ENCODE measurements at places on chromosomes 11 and 22.

- no peak for DNase-seq
Measured at GRCh38 chr11:13364388-13364787, 86.8 kb downstream of the BMAL1 start.

- DNase-seq, result no peak
Measured at GRCh38 chr11:69002570-69003231, 10.3 kb downstream of the MRGPRF start.

- no peak for DNase-seq
Measured at GRCh38 chr11:129861702-129862522, 33.5 kb downstream of the NFRKB start.

DNA sequence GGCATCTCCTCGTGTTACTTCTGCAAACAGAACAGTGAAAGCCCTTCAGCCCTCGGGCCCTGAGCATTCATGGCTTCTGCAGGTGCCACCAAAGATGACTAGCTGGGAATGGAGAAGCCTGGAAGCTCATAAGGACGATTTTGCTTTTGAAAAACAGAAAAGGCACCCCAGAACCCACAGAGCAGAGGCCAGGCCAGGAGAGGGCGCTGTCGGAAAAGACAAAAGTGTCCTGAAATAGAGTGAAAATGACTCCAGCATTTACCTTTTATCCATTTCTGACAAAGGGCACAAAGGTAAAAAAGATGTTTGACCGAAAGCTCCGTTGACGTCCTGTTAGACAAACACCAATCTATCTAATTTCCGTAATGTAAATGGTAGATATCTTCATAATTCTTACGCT, 37.6 kb downstream of the ZNF195 start:
- peak; percentile 52 for DNase-seq

DNA sequence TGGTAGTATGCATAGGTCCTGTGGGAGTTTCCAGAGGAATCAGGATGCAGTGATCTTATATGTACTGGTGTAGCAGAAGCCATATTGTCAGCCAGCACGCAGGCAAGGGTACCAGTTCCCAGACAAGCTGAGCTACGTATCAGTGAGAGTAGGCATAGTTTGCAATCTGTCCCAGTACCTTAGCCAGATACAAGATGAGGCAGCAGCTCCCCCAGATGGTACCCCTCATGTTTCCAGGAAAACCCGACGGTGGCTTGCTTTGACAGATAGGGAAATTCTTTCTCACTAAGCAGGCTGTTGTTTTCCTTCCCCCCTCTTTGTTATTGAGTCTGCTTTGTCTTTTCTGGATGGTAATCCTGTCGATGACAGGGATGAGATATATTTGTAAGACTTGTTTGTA, 109.7 kb upstream of the RRM1 start:
- no peak for DNase-seq

GRCh38 chr11:17652556-17652955, 66.8 kb upstream of the MYOD1 start:
- DNase-seq, result no peak

- DNase-seq, result no peak
Measured at GRCh38 chr22:32587449-32587848, 112.8 kb downstream of the FBXO7 start.

- no peak for DNase-seq
Measured at GRCh38 chr11:68355471-68355870, 43.1 kb downstream of the LRP5 start.

DNA sequence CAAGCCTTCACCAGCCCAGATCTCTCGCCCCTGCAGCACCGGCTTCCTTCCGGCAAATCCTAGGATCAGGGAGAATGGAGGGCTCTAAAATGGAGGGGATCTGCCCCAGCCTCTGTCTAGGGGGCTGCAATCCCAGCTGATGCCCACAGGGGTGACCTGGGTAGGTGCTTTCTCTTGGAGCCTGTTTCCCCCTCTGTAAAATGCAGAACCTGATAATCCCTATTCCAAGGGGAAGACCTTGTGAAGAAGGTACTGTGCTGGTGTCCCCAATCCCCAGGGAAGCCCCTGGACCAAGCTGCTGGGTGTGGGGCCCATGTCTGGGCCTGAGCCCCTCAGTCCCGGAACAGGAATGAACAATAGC, 2.8 kb downstream of the EMID1 start:
- DNase-seq, result no peak

DNA sequence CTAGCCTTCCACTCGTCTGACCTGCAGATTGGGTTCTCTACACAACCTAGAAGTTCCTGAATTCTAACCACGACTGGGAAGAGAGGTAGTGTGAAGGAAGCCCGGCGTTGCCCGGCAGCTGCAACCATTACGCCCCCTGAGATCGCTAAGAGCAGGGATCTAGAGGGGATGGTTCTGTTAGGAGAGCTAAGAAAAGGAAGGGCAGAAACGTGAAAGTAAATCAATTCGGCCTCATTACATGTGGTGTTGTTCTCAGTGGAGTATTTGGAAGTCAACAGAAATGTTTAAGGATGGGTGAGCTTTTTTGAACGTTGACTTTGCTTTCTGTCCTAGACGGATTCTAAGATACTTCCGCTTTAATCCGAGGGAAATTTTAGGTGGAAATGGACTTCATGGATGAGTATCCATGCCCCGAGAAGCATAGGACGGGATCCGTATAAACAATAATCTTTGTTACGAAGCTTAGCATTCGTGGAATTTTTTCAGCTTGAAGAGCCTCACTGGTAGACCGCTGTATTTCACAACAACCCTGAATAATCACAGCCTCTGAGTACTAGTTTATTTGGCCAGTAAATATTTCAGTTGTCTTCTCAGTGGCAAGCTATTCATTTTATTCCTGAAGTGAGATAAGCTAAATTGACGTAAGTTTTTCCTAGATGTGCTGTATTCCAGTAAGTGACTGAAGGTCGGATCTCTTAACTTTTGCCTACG, 629 bp downstream of the ATP5MG start:
- DNase-seq, result no peak

- DNase-seq, result no peak
Measured at GRCh38 chr11:125300791-125301218, 136.3 kb downstream of the PKNOX2 start.

GRCh38 chr22:30196141-30196879, 50.2 kb downstream of the LIF start:
- DNase-seq, result peak; percentile 14

DNA sequence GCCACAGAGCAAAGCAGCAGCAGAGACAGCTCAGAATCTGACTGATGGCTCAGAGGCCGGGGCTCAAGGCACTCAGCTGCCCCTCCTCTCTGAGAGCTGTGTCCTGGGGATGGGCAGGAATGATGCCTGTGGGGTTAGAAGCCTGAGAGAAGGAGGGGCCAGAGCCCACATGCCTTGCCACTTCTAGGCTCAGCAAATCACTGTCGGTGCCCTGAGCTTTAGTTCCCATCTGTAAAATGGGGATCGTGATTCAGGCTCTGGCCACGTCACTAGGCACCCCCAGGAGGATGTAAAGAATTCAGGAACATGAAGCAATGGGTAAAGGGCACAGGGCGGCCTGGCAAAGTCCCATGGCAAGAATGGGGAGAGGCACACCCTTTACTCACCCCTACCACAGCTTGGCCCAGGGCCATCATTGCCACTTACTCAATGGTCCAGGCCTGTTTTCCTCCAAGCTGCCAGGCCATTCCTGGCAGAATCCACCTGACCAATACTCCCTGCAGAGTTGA, 3.4 kb upstream of the CDC42EP2 start:
- DNase-seq, result no peak

GRCh38 chr11:109425554-109425953, 3.6 kb downstream of the C11orf87 start:
- no peak for DNase-seq

DNA sequence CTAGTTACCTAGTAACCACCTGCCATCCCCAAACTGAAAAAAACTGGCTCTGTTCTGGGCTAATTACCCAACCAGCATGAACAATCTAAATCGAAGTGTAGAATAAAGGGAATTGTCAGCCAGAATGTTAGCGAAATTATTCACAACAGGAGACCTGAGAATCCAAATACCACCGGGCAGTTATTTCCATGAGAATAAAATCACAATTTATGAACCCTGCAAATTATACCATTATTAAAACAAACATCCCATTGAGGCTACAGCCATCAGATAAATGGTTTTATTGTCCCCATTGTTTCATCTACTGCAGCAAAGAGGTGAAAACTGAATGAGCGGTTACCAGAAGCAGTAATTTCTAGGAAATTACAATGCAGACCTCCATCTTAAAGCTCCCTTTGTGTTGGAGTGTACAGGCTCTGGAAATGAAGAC, 21.7 kb downstream of the FAM168A start:
- no peak for DNase-seq

DNA sequence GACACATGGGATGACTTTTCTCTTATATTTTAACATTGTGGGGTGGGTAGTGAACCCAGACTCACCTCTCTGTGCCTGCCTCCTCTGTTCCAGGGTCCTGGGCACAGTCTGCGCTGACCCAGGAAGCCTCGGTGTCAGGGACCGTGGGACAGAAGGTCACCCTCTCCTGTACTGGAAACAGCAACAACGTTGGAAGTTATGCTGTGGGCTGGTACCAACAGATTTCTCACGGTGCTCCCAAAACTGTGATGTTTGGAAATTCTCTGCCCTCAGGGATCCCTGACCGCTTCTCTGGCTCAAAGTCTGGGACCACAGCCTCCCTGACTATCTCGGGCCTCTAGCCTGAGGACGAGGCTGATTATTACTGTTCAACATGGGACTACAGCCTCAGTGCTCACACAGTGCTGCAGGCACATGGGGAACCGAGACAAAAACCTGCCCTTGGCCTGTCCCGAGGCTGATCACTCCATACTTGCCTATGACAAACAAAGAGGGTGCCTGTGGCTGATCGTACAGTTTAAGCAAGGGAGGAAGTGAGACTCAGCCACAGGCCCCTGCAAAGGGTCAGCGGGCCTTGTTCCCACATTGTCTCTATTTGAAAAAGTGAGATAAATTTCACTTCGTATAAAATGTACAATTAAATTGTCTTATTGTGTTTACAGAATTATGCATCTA, 43.7 kb upstream of the TOP3B start:
- no peak for DNase-seq

GRCh38 chr11:88284336-88285050, 53.0 kb downstream of the CTSC start:
- DNase-seq, result no peak

DNA sequence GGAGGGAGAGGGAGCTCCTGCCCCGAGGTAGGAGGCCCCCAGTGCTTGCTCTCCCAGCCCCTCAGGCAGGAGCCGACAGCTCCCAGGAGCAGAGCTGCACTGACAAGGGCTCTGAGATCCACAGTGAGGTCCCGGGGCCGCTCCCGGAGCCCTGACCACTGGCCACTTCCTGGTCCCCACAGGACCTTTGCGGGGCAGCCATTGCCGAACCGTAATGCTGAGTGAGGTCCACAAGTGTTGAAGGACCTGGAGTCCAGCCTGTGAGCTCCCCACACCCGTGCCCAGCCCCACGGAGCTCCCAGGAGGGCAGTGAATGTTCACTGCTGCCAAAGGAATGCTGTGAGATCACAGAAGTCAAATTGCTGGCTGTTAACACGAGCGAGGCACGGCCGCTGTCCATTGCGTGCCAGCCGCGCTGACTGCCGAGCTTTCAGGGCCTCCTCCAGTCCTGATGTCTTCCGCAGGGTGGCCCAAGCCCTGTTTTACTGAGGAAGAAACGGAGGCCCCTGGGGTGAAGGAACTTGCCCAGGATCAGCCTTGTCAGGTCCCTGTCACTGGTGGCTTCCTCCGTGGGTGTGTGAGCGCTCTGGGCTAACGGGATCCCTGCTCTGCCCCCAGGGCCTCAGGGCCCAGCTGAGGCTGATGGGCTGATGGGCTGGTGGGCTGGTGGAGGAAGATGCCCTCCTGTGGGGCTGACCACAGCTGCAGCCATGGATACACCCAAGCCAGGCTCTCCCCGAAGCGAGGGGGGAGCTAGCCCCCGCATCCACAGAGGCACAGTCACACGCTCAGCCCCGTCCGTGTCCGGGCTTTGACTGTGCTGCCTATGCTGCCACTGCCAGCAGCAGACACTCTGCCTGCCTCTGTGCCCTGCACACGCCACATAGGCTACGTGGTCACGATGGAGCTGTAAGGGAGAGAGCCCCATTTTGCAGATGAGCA, 70.8 kb downstream of the WNT7B start:
- DNase-seq, result no peak

GRCh38 chr11:1461826-1462697, 24.5 kb downstream of the MOB2 start:
- no peak for DNase-seq

GRCh38 chr22:32237906-32238305, 17.2 kb downstream of the SLC5A4 start:
- no peak for DNase-seq

DNA sequence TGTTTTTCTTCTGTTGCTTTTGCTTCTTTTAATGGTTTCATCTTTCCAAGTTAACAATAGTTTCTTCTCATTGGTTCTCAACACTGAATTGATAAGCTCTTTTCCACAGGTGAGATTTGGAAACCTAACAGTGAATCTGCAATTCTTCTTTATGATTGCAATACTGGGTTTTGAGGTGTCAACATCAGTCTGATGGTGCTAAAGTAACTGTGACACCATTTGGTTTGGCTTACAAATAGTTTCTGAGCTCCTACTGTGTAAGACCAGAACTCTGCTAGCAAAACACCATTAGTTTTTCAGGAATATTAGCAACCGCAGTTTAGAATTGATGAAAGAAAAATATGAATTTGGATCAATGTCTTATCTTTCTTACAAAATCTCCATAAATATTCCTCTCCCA, 58.6 kb downstream of the MAML2 start:
- DNase-seq, result no peak

- no peak for DNase-seq
Measured at GRCh38 chr11:117484156-117484555, 156.5 kb downstream of the CEP164 start.

DNA sequence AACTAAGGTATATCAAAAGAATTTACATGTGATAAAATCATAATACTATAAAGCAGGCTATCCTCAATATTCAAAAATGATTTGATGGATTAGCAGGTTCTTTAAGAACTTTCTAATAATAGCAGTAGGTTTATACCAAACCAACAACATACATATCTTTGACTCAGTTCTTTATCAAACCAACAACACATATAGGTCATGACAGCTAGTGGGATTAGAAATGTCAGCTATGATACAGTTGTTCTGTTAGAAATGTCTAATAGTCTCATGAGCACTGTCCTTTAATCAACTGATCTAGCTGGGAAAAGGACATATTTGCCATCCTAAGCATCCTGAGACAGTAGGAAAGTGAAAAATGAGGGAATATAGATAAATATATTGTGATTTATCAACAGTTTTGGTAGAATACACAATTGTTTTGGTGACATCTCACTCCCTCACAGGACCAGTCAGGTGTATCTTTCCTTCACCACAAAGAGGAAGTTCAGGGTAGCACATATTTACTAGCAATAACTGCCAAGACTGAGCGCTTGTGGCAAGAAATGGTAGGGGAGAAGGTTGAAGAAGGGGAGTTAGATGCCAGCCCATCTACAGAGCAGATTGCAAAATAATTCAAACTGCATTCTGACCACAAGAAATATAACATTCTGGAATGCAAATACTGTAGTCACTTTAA, 90.8 kb upstream of the APOA1 start:
- DNase-seq, result no peak

GRCh38 chr22:35611891-35612576, 5.1 kb downstream of the MB start:
- no peak for DNase-seq

All from stimulated activated CD8-positive, alpha-beta memory T cell treated with anti-CD3 and anti-CD28 coated beads, Interleukin-4, amount 100 ng/mL, for 1 hour (primary cell).